Putamen (tissue), 1 donor: ENCODE measurements at places on chromosomes 13 and 19.
A peak's percentile ranks its signal among the peaks of the same experiment; 100 is the strongest.

DNA sequence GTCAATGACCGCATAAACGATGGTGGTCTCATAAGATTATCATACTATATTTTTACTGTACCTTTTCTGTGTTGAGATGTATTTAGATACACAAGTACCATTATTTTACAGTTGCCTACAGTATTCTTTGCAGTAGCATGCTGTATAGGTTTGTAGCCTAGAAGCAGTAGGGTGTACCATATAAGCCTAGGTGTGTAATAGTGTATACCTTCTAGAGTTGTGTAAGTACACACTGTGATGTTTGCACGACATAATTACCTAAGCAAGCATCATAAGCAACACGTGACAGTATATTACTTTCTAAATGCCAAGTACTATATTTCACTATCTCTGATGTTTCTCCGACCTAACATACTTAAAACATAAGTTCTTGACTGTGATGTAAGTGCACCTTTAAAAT is 2.7 kb downstream of the LPAR6 start:
- no peak for DNase-seq

GRCh38 chr13:62418376-62418775 is 1002.7 kb upstream of the PCDH20 start:
- no peak for DNase-seq

DNA sequence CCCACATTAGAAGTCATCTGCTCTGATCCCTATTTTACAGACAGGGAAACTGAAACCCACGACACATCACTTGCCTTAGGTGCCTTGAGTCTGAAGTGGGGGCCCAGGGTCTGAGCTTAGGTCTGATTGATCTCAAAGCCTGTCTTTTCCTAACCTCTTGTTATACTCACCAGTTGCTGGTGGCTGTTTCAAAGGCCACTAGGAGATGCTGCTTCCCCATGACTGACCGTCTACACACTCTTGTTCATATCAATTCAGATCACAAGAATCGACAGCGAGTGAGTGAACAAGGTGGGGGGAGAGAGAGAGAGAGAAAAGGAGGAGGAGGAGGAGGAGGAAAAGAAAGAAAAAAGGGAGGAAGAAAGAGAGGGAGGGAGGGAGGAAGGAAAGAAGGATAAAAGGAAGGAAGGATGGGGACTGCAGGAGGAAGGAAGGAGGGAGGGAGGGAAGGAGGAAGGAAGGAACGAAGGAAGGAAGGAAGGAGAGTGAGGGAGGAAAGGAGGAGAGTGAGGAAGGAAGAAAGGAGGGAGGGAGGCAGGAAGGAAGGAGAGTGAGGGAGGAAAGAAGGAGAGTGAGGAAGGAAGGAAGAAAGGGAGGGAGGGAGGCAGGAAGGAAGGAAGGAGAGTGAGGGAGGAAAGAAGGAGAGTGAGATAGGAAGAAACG is 3.3 kb downstream of the OR10H1 start:
- no peak for DNase-seq

DNA sequence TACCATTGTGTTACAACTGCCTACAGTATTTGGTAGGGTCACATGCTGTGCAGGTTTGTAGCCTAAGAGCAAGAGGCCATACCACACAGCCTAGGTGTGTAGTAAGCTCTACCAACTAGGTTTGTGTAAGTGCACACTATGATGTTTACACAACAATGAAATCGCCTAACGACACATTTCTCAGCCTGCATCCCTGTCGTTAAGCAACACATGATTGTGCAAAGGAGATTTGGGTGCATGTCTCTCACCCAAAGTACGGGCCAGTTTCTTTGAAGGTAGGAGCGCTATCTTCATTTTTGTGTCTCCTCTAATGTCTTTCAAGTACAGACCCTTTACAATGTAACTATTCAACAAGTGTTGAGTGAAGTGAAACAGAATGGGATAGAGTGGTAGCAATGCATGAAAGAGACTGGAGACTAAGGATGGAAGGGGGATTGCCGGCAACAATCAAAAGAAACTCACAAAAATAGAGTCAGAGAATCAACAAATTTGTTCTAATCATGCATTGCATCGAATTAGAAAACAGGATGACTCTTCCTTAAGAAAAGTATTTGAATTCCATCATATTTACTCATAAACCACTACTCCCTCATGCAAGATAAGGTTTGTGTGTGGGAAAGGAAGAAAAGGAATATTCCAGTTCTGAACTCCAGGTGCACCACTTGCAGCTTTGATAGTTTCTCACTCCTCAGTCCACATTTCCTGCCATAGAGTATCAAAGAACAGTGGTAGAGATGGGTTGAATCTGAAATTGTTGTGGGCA is 60.2 kb upstream of the TNFRSF19 start:
- DNase-seq = no peak

DNA sequence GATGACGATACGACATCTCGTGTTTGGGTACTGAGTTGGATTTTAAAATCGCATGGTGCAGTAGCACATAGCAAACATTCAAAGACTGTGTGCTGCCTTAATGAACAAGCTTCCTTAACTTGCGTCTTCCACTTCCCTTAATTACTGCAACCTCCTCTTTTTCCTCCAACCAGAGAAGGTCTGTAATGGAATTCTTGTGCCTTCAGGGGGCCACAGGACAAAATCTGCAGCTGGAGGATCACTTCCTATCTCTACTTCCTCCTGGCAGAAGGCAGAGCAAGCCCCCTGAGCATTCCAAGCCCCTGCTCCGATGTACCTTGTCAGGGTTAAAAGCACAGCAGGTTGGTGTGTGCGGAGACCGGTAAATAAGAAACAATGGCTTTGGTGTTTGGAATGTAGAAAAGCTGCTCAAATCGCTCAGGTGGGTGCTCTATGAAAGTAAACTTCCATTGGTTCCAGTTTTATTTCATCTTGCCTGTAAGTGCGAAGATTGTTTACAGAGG is 151.3 kb upstream of the UQCRFS1 start:
- no peak for DNase-seq

GRCh38 chr13:94227255-94227879 is 252.1 kb downstream of the DCT start:
- DNase-seq = no peak

GRCh38 chr13:37539170-37539569 is 59.4 kb downstream of the POSTN start:
- no peak for DNase-seq

DNA sequence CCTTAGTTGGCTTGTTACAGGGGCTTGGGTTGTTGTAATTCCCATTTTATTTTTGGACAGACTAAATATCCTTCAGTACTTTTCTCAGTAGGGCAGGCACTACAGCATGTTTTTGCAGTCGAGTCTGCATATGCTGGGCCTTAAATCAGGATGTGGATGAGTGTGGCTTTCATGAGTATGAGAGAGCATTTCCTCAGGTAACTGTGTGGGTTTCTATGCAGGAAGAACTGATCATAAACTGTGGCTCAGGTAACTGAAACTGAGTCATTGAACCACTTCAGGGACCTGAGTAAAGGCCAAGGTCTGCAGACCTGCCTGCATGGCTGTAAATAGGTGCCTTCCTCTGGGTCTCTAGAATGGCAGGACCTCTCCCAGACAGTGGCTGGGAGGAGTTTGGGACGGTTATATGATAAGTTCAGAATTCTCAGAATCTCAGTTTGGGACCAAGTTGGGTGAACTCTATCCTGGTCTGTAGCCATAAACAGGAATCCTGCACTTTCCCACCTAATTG is 112.1 kb downstream of the ZNF737 start:
- no peak for DNase-seq

GRCh38 chr13:95239283-95239682 is 62.0 kb downstream of the ABCC4 start:
- DNase-seq = no peak

- no peak for DNase-seq
These were observed 1551.1 kb downstream of the EFNB2 start for GRCh38 chr13:104984296-104984818.

DNA sequence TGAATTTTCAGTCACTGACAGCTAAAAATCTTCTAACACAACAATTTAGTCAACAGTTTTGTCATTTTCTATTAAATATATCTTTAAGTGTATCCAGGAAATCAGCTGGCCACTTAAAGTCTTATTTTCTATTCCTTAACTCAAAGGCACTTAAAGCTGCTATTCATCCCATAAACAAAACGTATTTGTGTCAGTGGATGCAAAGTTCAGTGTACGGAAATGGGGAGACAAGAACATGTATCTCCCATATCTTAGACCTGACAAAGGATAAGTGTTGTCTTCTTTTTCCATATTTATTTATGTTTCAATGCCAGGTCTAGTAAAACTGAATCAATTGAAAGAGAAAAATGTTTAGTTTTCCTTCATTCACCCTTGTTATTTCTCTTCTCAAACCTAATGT is 409.8 kb upstream of the KLHL1 start:
- DNase-seq = no peak

DNA sequence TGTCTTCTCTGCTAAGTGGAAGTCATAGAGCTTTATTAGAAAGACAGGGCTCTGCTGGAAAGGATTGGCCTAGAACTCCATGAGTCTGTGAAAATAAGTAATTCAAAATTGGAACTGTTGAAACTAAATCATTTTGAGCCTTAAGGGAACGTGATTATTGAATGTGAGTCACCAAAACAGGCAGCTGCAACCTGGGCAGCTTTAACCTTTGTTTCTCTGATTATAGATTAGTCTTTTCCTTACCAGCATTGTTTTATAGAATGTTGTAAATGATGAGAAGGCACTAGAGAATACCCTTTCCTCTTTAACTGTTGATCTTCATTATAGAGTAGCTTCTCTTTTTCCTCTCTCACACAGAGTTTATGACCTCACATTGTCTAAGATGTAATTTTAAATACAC is 638.8 kb upstream of the SLITRK6 start:
- DNase-seq = no peak

GRCh38 chr19:38082256-38083118 is 141.5 kb downstream of the DPF1 start:
- DNase-seq = no peak

GRCh38 chr13:27476943-27477703 is 26.8 kb upstream of the MTIF3 start:
- DNase-seq = no peak

DNA sequence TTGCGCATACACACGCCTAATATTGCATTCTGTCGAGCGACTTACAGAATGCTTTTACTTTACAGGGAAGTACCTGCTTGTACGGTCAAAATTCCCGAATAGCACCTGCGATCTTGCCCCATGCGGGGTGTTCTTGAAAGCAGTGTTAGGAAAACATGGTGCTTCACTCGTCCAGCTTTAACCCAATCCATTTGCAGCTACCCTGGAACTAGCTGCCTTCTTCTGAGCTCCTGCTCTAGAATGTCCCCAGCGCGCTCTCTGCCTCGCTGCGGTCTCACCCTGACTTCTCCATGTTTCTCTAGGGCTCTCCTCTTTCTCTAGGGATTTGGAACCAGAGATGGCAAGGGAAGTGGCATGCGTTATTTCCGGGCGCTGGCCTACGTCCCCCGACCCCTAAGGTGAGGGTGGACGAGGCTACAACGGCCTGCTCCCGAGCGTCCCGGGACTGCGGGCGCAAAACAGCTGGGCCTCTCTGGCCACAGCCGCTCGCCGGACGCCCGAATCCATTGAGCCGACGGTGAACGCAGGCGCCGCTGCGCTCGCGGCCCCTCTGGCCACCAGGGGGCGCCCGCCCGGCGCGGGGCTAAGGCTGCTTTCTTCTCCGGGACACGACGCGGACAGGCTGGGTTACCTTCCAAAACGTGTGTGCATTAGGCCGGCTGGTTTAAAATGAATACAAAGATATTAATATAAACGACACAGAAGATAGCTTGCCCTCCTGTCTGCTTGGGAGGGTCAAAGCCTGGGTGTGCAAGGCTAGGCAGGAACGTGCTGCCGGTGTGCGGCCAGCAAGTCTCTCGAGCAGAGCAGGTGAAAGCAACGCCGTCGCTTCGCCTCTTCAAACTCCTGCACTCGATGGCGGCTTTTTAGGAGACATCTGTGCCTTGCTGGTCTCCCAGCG is 1.8 kb upstream of the SPRY2 start:
- DNase-seq = peak; percentile 87

- DNase-seq = no peak
These were observed 1890.9 kb downstream of the PCDH9 start for GRCh38 chr13:65339241-65339640.

DNA sequence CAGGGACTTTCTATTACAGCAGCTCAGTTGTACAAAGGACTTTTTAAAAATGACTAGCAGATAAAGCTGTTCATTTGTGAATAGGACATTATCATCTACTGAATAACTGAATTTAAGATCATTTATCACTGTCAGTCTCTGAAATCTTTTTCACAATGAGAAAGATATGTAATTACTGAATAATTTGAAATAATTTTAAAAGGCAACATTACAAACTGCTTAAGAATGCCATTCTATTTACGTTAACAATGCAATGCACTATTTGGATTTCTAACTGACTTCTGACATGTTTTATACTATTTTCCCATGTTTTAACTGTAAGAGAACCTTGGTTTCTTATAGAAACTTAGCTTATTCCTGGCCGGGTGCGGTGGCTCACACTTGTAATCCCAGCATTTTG is 2033.0 kb upstream of the PCDH20 start:
- no peak for DNase-seq

DNA sequence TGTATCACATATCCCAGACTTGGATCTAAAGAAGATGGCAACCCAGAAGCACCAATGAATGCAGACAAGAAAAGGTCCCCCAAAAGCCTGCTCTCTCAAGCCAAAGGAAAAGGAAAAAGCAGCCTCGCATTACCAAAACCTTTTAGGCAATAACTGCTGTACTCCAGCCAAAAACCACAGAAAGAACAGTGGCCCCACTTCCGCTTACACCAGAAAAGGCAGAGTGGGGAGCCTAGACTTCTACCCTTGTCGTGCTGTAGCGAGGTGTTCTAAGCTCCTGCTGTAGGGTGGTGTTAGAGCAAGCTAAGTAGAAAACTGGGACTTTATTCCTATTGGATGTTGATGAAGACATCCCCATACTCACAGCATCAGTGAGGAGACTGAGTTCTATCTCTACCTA is 244.0 kb upstream of the RXFP2 start:
- DNase-seq = no peak

GRCh38 chr13:45299194-45299593 is 41.8 kb downstream of the TPT1 start:
- DNase-seq = no peak

DNA sequence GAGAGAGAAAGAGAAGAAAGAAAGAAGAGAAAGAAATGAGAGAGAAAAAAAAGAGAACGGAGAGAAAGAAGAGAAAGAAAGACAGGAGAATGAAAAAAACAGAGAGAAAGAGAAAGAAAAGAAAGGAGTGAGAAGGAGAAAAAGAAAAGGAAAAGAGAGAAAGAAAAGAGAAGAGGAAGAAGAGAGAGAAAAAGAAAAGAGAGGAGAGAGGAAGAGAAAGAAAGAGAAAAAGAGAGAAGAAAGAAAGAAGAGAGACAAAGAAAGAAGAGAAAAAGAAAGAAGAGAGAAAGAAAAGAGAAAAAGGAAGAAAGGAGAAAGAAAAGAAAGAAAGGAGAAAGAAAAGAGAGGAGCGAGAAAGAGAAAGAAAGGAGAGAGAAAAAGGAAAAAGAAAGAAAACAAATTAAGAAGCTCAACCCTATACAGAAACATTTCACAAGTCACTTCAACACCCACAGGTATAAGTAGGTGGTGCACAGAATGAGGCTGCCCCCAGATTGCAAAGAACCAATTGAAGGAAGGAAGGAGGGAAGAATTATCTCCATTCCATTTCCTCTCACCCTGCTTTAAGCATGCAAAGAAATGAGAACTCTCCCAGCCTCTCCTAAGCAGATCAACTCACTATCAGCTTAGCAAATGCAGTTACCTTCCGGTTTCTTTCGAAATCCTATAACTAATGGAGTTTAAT is 98.8 kb upstream of the CACNA1A start:
- DNase-seq = peak; percentile 58
